ENCODE measurements at places on chromosomes 4 and X.

- no peak for DNase-seq
Observed at GRCh38 chrX:85941275-85941674, 106.1 kb downstream of the CHM start.

- no peak for DNase-seq
Observed at GRCh38 chr4:114811564-114812301, 213.1 kb downstream of the UGT8 start.

DNA sequence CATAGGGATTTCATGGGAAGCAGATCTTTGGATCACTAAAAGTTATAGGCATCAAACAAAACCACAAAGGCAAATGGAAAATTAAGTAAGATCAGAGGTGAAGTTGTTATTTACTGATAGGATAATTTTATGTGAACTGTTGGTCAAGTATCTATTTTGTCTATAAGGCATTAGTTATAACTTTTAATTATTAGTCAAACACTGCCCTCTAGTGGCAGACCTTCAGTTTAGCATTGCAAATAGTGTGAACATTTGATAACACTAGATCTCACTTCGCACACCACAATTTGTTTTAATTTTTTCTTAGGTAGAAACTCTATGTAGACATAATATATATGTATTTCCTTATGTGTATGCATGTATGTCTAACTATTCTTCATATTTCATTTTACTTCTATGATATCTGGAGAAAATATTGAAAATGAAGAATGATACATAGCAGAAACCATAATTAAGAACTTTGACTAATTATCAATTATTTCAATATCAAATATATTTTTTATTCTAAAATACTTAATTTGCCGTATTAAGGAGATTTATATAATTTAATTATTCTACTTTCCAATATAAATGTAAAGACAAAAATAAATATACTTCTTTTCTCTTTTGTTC is 214.5 kb upstream of the TACR3 start:
- no peak for DNase-seq

- DNase-seq = no peak
Observed at GRCh38 chr4:81527115-81527514, 55.4 kb upstream of the RASGEF1B start.

- DNase-seq = no peak
Observed at GRCh38 chr4:40471923-40472322, 136.8 kb downstream of the CHRNA9 start.

DNA sequence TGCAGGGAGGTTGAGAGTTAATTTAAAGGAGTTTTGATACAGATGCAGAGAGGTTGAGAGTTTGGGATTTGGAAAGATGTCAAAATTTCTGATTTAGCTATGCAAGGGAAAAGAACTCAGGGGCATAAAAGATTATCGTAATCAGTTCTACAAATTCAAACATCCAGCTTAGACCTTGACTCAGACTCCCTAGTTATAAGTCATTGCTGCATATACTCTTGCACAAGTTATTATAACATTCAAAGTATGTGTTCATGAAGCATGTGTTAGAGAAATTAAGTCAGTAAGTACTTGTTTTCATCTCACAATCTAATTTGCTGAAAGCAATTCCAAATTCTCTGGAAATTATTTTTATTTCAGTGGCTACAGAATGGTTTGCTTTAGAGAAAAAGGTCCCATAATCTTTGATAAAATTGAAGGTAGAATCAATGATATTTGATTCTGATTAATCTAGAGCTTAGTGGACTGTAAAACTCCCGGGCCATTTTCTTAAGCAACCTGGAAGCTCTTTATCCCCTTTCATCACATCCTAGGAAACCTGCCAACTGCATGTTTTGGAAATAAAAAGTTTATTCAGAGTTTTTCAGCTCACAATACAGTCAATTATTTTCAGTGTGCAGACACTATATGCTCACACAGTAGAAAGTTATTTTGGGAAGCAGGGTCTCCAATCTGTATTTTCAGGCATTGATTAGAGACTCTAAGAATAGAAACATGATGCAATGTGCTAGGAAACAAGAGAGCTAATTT is 132.9 kb upstream of the SPANXC start:
- no peak for DNase-seq

DNA sequence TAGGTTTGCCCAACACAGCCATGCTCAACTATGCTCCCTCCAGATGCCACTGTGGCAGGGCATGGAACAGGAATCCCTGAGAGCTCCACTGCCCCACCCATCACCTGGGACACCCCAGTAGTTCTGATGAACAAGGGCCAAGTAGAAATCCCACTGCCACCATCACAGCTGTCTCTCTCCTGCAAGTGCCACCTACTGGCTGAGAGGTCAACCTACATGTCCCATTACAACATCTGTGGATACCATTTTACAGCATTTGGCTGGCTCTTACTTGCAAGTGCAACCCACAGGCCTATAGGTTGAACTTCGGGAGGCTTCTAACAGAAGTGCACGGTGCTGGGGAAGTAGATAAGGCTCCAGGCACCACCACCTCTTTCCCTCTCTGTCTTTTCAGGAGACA is 142.5 kb downstream of the CXXC4 start:
- no peak for DNase-seq

GRCh38 chr4:185079271-185079905 is 61.1 kb downstream of the HELT start:
- DNase-seq = no peak

DNA sequence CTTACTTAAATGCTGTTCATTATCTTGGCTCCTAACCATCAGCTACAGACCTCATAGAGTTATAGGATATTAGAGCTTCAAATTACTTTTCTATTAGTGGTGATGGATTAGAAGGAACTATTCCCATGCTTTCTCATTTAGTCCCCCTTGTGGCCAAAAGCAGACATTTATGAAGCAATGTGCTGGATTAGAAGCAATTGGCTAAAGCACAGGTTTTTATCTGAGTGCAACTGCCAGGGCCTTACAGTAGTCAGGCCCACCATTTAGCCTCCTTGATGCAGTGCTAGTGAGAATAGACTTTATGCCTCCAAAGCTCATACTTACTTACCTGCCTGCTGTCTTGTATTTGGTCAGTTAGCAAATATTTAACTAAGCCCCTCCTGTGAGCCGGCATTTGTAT is 93.0 kb downstream of the TSPAN7 start:
- no peak for DNase-seq

DNA sequence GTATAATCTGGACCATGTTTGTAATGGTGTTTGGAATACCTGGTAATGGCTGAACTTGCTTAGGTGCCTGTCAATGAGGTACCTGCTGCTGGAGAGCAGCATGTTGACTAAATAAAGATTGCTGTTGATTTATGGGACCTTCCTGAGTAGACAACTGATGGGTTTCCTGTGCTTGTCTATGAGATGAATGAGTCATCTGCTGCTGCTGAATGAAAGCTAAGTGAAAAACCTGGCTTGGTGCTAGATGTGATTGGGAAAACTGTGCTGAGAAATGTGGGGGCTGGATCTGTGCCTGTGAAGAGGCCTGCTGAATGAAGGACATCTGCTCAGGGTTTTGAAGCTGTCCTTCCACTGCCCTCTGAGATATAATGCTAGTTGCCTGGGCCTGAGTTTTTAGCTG is 69.6 kb downstream of the WNK3 start:
- DNase-seq = no peak

DNA sequence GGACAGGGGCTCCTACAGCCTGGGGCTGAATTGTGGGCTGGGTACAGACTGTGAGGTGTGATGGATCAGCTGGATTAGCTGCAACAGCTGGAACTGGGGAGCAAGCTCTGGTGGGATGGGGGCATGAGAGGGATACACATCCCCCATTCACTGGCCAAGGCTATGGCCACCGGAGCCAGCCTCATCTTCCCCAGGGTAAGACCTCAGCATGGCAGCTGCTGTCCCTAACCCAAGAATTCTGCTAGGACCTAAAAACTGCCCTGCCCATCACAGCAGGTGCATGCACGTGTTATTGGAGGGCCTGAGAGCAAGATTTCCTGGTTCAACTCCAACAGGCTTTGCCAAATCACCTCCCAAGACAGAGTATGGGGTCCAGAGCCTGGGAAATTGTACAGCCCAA is 258.6 kb upstream of the AGTR2 start:
- no peak for DNase-seq

GRCh38 chr4:66585767-66586166 is 915.5 kb upstream of the EPHA5 start:
- no peak for DNase-seq

DNA sequence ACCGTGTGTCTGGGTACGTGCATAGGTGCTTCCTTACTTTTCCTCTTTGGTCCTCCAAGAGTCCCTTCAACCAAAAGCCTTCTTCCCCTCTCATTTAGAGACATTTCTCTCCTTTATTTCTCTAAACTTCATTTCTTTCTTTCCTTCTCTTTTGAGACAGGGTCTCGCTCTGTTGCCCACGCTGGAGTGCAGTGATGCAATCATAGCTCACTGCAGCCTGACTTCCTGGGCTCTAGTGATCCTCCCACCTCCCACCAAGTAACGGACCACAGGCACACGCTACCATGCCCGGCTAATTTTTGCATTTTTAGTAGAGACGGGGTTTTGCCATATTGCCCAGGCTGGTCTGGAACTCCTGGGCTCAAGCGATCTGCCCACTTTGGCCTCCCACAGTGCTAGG is 42.2 kb downstream of the ACOX3 start:
- DNase-seq = no peak

GRCh38 chrX:133958997-133959688 is 26.3 kb downstream of the GPC3 start:
- DNase-seq = no peak

DNA sequence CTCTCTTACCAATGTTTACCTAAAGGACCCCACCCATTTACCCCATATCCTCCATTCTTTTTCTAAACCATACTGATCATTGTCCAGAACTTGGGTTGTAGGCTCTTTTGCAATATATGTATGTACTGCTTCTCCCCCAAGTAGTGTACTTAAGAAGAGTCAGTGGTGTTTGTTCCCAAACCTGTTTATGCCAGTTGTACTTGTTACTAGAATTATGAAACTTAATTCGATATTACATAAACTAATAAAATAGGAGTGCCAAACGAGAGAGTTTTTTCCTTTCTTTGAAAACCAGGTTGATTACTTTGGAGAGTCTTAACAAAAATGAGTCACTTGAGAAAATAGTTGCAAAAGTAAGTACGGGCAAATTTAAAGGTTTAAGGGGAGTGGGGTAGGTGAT is 96.3 kb downstream of the GEMIN8 start:
- no peak for DNase-seq

GRCh38 chr4:152975380-152976211 is 39.5 kb downstream of the FHDC1 start:
- no peak for DNase-seq

- DNase-seq = no peak
Observed at GRCh38 chr4:76366737-76367136, 54.2 kb downstream of the CCDC158 start.

DNA sequence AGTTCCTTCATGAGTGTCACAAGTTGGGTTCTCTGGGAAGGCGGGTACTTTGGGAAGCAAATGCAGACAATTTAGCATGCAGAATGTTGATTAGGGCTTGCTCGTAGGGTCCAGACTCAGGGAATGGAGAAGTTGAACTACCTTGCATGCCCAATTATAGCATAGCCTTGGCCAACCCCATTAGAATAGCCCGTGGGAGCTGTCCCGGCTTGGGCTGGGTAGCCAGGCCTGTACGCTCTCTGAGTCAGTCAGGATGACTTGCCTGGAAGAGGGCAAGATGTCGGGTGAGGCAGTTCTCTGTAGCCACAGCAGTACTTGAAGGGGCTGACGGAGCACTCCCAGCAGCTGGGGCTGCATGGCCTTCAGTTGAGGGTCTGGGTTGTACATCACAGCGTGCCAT is 19.5 kb downstream of the KIAA0232 start:
- no peak for DNase-seq

GRCh38 chrX:40057405-40057804 is 40.4 kb downstream of the BCOR start:
- no peak for DNase-seq

DNA sequence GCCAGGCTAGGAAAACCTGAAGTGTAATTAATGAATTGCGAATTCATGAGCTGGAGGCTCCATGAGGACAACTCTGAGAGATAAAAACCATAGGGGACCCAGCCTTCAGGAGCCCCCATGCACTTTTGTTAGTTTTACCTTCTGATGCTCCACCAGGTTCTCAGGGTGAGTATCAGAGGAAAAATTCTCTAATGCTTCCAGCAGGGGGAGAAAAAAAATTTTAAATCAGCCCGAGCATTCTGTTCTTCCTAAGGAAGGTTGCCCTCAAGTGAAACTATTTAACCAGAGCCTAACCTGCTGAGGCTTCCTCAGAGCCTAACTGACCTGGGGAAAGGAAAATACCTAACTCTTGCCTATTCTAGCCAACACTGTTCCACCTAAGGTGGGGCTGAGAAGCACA is 552.6 kb downstream of the PPARGC1A start:
- DNase-seq = no peak

Data from stimulated activated CD4-positive, alpha-beta T cell treated with anti-CD3 and anti-CD28 coated beads, Interleukin-4, amount 100 ng/mL, for 4 hours (primary cell).